Lung microvascular endothelial cell (primary cell): ENCODE measurements at places on chromosomes 4 and X.

DNA sequence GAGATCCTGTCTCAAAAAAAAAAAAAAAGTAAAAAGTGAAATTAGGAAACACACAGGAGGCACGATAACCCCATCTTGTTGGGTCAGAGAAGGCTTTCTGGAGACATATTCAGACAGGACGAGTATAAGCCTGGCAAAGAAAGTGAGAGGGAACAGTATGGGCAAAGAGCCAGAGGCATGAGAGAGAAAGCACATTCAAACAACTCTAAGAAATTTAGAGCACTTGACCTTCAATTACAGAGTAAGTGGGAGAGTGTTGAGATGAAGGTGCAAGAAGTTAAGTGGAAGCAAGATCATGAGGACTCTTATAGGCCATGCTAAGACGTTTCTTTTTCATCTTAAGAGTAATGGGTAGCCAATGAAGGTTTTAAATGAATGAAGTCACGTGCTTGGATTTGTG lies 70.4 kb downstream of the ELOVL6 start:
- DNase-seq: no peak

DNA sequence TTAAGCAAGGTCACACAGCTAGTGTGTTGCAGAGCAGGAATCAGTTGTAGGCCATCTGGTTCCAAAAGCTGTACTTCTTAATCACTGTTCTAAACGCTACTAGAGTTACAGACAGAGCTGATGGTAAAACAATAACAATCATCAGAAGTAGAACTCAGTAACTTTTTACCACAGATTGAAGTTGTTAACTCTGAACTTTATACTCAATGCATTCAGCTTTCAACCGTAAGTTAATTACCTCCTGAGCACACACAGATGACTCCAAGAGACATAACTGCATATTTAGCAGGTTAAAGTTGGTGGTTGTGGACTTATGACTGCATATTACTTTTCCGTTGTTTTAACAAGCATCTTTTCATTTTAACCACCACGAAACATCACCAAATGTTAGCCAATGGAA lies 127.3 kb downstream of the PRSS12 start:
- no peak for DNase-seq

- no peak for DNase-seq
Measured at GRCh38 chr4:184437565-184438265, 36.6 kb downstream of the IRF2 start.

DNA sequence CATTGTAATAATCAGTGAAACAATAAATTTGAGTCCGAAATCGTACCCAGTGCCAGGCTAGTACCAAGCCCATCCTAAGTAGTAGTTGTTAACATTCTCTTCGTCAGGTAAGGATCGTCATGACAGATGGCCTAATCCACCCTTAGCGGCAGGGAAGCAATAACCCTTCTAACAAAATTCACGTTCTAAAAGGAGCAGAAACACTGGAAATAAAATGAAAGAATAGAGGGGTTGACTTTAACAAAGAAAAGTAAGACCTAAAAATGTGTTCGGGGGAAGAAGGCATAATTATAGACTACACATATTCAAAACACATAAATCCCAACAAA lies 142.7 kb downstream of the CPEB2 start:
- DNase-seq: no peak

DNA sequence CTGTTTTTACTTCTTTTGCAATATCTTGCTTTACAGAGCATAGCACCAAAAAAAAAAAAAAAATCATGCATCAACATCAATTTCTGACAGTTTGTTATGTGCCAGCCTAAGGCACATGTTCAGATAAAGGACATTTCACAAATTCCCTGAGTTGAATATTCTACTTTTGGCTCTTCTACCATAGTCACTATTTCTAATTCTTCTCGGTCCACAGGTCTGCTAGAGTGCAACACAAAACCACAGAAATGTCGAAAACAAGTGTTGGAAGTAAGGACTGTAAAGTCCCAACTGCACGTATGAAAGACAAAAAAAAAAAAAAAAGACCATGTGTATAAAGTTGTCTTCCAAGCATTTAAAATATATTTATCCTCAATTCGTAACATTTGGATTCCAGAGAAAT lies 494.2 kb upstream of the INTU start:
- no peak for DNase-seq

GRCh38 chr4:78706302-78706701 lies 69.8 kb upstream of the BMP2K start:
- DNase-seq: no peak

DNA sequence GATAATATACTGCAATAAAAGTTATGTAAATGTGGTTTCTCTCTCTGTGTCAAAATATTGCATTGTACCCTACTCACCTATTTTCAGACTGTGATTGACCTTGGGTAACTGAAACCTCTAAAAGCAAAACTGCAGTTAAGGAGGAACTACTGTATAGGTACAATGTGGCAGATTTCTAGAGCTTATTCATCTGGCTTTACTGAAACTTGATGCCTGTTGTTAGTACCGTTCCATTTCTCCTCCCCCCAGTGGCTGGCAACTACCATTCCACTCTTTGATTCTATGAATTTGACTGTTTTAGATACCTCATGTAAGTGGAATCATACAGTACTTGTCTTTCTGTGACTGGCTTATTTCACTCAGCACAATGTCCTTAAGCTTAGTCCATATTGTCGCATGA lies 61.9 kb downstream of the HOPX start:
- no peak for DNase-seq

- no peak for DNase-seq
Measured at GRCh38 chr4:8307121-8307520, 37.6 kb downstream of the HTRA3 start.

- DNase-seq: no peak
Measured at GRCh38 chr4:92270908-92271307, 32.9 kb upstream of the GRID2 start.

GRCh38 chr4:16627999-16628398 lies 270.4 kb downstream of the LDB2 start:
- peak; percentile 73 for DNase-seq

GRCh38 chr4:8577972-8578371 lies 2.2 kb upstream of the GPR78 start:
- DNase-seq: no peak

DNA sequence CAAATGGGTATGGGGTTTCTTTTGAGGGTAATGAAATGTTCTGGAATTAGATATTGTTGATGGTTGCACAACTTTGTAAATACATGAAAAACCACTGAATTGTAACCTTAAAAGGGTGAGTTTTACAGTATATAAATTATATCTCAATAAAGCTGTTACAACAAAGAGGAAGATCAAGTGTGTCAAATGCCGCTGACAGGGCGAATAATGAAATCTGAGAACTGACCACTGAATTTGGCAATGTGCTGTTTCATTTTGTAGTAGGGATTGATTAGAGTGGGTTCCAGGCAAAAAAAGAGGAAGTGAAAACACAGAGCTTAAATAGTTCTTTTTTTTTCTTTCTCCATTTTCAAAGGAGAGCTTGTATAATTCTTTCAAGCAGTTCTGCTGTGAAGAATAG lies 161.1 kb upstream of the NAP1L5 start:
- DNase-seq: no peak

- DNase-seq: no peak
Measured at GRCh38 chr4:146285037-146285436, 70.7 kb downstream of the REELD1 start.

- no peak for DNase-seq
Measured at GRCh38 chrX:154802947-154803346, 2.3 kb downstream of the MPP1 start.

- DNase-seq: peak; percentile 94
Measured at GRCh38 chr4:183200453-183200852, 101.4 kb downstream of the WWC2 start.

DNA sequence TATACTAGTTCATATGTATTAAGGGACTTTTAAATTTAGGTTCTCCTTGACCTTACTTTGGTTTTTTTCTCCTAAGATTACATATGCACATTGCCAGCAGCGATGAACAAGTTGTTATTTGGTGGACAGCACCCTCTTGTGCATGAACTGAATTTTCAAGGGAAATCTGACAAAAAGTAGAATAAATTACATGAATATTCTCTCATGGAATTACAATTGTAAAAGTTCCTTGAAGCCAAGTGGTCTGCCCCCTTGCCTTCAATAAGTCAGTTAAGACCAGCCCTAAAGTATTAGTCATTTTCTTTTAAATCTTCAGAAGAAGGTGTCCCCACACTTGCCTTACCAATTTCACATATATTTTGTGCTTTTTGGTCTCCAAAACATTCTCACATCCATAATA lies 30.7 kb upstream of the SMARCA5 start:
- peak; percentile 71 for DNase-seq

DNA sequence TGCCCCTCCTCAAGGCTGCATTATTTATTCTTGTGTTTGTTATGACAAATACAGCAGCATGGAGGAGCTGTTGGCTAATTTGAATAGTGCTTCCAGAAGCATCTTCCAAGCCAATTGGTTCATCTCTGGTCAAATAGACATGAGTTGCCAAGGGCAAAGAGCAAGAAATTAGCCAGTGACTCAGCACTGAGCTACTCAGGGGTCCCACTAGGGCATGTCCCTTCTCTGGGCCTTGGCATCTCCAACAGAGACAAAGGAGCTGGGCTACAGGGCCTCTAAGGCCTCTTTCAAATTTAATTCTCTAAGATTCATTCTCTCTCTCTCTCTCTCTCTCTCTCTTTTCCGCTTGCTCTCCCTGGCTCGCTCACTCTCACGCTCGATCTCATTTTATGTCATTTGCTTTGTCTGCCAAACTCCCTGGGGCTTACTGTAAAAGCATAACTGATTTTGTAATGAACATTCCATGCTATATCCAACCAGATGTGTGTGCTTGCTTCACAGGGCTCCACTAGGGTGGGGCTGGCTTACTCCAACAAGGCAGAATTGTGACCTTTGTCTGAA lies 86.7 kb upstream of the MAGEA4 start:
- DNase-seq: peak; percentile 40

GRCh38 chrX:13506574-13506973 lies 62.8 kb upstream of the EGFL6 start:
- DNase-seq: peak; percentile 53

GRCh38 chr4:66465111-66465510 lies 794.8 kb upstream of the EPHA5 start:
- no peak for DNase-seq

GRCh38 chr4:145876531-145877180 lies 62.0 kb downstream of the ZNF827 start:
- DNase-seq: no peak

DNA sequence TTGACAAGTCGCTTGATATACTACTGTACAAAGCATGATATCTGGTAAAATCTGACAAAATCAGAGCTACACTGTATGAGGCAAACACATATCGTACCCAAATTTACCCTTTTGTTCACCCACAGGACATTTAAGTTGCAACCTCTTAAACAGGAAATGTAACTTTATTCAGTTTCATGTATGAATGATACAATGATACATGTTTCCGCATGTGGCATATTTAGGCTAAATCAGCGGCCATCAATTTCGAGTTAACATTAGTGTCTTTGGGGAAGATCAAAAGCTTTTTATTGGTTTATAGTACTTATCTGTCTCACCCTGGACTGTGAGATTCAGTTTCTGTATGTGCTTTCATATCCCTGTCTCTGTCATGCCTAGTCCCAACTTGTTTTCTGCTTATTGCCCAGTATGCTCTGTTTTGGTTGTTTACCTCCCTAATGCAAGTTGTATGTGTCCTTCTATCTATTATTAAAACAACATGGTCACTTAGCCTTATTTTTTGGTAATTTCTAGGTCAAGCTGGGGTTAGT lies 97.3 kb upstream of the HPRT1 start:
- DNase-seq: no peak

DNA sequence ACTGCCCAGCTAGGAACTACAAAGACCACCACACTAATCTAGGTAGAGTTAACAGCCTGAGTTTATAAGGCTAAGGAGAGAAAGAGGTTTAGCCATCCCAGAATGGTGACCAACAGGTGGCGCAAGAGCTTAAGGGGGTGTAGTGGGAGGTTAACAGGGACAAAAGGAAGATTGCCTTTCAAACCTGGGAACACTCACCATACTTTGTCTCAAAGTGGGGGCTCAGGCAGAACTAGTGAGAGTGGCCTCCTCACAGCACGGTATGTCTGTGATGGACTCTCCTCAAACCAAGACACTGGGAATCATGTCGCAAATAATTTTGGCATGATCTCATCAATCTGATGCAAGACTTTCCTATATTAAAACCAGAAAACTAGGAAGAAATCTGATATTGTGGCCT lies 23.4 kb downstream of the CCNI start:
- peak; percentile 65 for DNase-seq

DNA sequence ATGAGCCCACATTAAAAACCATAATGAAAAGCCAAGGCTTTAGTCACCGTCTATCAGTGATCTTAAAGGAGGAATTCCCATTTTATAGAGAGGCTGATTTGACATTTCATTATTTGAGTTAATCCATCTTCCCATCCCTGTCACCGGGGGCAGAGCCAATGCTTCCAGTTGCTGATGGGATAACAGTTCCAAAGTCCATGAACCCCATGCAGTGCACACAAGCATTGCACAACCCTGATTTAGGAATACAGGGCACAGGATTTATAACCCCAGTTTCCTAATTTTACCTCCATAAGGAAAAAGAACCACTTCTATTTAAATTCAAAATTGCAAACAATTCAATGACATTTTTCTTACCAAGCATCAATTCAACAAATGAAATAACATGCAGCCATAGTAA lies 36.5 kb downstream of the MAOB start:
- DNase-seq: no peak

DNA sequence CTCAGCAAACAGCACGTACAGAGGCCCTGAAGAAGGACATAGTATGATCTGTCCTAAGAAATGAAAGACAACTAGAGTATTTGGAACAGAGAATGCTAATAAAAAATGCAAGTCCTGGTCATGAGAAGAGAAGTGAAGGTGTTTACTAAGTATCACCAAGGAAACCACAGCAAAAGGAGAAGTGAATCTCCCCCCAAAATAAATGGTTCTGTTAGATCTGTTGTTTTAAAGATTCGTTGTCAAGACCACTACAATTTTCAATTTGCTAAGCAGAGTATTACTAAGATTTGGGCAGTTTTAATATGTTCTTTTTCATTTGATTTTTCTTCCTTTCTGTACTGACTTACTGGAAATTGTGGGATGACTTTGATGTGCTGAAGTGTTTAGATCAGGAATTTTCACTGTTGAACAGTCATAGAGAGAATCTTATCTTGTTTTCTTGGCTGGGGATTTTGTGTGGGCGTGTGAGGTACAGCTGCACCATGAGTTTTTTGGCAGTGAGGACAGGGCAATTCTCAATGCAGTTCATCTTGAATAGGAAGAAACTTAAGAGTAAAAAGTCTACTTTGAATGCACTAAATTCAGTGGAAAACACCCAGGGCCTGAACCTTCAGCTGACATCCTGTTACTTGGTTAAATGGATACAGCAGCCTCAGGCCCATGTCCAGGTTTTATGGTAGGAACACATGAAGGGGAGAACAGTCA lies 132.2 kb downstream of the STIM2 start:
- DNase-seq: no peak

DNA sequence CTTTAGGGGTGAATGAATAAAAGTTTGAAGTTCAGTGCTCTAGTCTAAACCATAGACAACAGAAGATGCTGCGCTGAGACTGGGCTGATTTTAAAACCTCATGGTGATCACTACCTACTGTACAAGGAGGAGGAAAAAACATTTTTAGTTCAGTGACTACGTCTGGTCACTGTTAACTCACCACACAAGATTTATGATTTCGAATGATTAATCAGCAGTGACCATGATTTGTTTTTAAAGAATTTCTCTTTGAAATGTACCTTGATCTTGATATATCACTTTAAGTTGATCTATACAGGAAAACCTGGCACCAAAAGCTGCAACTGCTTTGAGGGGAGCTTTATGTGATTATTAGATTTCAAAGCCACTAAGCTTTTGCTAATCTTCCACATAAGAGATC lies 286.3 kb downstream of the PDGFC start:
- no peak for DNase-seq
